ENCODE measurements at places on chromosomes 13 and 19.
A peak's percentile ranks its signal among the peaks of the same experiment; 100 is the strongest.

- DNase-seq = no peak
Measured at GRCh38 chr19:32349724-32350470, 4.5 kb downstream of the ZNF507 start.

GRCh38 chr13:101140936-101141335 lies 275.4 kb downstream of the NALCN start:
- no peak for DNase-seq

DNA sequence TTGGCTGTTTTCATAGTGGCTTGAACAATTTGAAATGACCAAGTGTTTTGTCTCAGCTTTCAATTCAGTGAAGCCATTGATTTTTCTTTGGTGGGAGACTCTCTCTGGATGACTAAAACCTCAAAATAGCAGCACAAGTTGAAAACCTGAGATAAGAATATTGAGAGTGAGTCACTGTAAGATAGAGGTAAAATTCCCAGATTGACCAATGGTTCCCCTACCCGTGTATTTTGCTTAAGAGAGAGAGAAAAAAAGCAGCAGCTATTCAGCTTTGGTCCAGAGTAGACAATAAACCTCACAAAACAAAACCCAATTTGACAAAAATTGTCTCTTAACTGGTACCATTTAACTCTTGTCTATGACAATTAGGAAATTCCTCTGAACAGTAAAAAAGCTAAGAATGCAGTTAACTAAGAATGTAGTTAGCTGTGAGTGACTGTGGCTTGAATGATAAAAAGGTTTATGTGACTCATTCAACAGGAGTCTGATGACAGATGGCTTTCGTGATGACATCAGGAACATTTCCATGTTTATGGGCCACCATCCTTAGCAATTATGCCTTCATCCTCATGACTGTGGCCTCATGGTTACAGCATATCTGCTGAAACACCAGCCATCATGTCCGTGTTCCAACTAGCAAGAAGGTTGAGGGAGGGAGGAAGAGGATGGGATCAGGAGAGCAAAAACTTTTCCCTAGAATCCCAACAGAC lies 356.9 kb downstream of the NDFIP2 start:
- peak; percentile 49 for DNase-seq

DNA sequence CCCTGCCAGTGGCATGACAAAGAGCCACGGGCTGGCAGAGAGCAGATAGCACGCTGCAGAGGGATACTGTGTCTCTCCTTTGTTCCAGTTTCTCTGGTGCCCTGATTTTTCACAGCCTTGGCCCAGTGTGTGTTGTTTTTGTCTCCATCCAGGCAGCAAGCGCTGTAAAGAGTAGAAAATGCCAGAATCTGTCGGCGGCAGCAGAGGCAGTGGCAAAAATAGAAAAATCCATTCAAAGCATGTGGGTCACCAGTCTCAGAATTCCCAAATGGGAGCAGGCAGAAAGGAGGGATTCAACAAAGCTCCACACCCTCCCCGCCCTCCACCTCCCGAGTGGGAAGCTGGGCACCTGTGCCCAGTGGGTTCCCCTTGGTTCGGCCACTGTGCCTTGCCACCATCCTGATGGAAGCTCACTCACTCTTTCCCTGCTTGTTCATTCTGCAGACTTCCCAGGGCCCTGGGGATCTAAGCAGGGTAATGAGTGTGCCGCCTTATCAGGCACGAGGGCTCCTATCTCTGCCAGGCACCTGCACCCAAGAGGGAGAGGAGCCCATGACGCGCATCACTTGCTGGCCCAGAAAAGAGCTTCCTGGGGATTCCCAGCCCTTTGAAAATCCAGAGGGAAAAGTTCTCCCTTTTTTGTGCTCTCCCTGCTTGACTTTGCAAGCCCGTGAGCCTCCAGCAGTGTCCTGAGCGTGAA lies 416.9 kb downstream of the IRS2 start:
- no peak for DNase-seq

DNA sequence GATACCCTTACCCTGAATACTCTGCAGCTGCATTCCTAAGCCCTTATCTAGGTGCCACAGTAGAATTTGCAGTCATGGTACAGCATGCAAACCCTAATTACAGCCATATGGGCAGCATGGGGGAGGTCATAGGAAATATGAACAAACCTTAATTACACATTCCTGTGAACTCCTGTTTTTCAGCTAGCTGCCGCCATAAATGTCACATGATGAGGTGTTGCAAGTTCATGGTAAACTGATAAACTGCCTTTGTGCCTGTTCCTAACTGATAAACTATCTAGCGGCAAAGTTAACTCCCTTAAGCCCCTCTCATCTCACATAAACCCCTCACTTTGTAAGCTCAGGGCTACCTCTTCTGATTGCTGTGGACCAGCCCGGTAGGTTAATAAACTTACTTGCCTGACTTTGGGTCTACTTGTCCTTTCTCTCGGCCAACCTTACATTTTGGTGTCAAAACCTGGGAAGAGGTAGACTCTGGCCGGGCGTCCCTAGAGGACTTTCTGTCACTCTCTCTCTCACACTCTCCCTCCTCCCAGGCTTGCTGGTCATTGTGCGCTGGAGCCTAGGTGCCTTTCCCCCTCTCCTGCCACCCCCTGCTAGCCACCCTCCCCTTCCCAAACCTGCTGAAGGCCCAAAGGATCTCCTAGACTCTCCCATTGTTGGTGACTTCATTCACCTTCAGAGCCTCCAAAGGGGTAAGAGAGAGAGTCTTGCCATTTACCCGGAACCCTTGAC lies 43.3 kb downstream of the ZNF93 start:
- no peak for DNase-seq

- DNase-seq = no peak
Measured at GRCh38 chr19:45972947-45973540, 621 bp downstream of the NOVA2 start.

All from fibroblast of skin of abdomen (primary cell).